Activated CD4-positive, alpha-beta T cell treated with anti-CD3 and anti-CD28 coated beads, Interleukin-2, amount 50 U/mL, for 4 hours (primary cell): ENCODE measurements at places on chromosomes 3 and 15.

- no peak for DNase-seq
Observed at GRCh38 chr15:59245559-59245958, 38.9 kb downstream of the LDHAL6B start.

GRCh38 chr3:151204530-151205402 lies 1.8 kb upstream of the GPR171 start:
- DNase-seq: no peak

GRCh38 chr3:119195911-119196310 lies 22.5 kb downstream of the UPK1B start:
- DNase-seq: no peak

DNA sequence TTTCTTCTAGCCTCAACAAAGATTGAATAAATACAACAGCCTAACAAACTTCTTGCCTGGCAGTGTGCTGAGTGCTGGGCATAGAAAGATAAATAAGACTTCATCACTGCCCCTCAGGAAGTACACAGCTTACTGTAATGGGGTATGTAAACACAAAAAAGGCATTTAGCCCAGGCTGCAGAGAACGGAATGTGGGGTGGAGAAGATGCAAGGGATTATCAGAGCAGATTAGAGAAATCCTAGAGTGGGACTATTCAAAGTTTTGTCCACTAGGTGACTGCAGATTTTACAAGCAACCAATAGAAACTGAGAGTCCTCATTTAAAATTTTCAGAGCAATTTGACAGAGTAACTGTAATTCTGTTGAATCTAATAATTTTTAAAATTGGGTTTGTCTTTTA lies 35.4 kb upstream of the TSC22D2 start:
- no peak for DNase-seq

DNA sequence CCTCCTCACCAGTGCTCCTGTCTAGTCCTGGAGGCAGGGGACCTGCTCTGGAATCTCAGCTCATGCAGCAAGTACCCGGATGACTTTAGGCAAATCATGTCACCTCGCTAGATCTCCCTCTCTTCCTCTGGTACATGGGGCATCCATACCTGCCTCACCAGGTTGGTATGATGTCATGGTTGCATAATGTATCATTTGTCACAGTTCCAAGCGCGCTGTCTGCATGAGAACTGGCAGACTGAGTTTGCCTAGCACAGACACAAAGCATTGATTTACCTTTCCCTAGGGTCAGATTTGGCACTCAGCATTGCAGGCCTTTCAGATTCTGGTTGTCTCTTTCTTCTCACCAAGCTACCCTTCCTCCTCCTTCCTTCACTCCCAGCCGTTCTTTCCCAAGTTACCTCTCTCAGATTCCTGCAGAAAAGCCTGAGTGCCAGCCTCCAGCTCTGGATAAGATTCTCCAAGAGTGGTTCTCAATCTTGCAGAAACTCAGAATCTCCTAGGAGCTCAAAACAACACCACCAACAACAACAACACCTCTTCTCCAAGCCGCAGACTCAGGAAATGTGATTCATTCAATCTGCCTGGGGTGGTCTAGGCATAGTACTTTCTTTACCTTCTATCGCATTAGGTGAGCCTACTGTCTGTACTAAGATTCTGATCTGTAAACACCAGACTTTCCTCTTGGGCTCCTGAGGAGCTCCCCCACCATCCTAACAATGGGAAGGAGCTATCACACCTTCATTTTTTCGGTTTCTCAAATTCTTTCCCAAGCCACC lies 29.5 kb downstream of the FAM43A start:
- DNase-seq: no peak

DNA sequence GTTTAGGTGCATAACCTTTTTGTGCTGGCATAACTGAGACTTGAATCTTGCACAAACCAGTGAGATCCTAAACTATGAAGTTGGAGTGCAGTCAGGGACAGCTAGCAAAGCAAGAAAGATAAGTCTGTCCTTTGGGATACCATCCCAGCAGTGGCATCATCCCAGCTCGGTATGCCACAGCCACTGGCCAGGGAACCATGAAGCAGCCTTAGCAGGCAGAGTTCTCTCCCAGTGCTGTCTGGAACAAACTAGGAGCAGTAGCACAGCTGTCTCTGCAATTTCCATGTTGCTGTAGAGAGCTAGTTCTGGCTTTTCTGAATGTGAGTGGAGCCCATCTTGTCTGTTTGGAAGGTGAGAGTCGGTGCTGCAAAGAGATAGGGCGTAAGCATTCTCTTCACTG lies 130.3 kb downstream of the DTWD1 start:
- DNase-seq: no peak

- DNase-seq: no peak
Observed at GRCh38 chr3:194936659-194937058, 251.0 kb downstream of the FAM43A start.

DNA sequence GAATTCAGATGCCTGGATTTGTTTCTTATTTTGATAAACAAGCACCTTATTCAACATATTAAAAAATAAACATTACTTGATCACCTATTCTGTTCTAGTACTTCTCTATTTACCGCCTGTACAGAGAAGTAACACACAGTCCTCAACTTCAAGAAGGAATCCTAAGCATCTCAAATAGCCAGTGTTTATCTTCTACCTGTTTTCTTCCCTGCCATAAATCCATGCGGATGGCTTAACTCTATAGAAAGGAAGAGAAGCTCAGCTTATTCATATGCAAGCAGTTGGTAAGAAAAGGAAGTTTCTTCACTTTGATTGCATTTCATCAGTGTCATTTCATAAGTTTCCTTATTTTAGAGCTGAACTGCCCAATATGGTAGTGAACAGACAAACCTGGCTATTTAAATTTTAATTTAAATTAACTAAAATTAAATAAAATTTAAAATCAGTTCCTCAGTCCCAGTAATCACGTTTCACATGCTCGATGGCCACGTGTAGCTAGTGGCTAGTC lies 210.0 kb upstream of the PEX5L start:
- DNase-seq: no peak

DNA sequence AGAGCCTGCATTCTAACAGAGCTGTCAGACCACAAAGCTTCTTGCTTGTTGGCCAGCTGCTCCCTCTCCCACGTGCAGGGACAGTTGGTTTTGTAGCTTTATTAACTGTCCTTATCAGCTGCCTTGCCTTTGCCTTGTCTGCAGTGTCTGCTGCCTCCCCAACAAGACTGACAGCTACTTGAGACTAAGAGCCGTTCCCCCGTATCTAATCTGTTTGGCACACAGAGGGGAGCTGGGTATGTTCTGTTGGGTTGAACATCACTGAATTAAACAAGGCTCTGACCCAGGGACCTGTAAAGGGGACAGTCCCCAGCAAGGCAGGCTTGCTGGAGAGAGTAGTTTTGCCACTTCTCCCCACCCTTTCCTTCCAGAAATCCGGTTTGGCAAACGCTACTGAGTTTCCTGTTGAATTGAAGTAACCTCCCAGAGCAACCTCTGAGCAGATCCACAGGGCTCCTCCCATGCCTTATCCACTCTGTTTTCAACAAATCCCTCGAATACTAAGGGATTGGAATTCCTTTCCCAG lies 116.1 kb downstream of the ANP32A start:
- no peak for DNase-seq

DNA sequence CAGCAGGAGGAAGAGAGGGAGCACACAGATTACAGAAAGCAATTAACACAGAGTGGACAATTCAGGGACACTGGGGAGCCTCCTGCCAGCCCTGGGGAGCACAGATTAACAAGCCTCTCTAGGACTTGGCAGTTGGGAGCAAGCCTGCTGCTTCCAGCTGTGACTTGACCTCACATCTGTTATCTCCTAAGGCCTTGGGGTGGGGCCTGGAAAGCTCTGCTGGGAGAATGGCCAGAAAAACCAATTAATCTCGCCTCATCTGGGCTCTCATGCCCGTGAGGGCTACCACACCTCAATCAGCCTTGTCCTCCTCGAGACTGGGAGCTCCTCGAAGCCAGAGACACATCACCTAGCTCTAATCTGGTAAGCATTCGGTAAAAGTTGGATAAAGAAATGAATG lies 39.1 kb downstream of the SEMA5B start:
- no peak for DNase-seq

- DNase-seq: no peak
Observed at GRCh38 chr3:143475981-143476380, 356.4 kb downstream of the CHST2 start.

- no peak for DNase-seq
Observed at GRCh38 chr3:134751831-134752230, 43.2 kb upstream of the EPHB1 start.

DNA sequence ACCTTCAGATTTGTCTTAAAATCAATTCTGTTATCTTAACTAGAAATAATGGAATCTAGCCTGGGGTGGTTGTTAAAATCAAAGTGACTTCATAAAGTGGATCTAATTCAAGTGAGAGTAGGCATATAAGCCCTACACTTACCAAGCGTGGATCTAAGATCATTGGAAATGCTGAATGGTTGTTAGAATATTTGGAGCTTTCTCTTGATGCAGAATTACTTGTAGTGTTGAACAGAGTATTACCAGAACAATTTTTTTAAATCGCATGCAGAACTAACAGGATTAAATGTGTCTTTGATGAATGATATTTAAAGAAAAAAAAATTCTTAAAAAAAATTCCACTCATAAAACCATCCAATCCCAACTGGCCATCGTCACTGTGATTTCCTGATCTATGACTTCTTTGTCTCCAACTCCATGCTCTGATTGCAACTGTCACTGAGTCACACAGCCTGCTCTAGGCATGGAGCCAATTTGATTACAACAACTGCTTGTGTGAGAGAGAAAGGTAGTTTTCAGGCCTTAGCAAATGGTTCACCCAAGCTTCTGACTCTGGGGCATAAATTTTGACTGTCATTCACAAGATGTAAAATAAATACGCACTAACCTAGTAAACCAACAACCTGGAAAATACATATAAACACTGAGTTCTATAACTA lies 25.9 kb upstream of the SPRED1 start:
- no peak for DNase-seq

GRCh38 chr3:104909198-104909597 lies 457.5 kb upstream of the ALCAM start:
- no peak for DNase-seq

DNA sequence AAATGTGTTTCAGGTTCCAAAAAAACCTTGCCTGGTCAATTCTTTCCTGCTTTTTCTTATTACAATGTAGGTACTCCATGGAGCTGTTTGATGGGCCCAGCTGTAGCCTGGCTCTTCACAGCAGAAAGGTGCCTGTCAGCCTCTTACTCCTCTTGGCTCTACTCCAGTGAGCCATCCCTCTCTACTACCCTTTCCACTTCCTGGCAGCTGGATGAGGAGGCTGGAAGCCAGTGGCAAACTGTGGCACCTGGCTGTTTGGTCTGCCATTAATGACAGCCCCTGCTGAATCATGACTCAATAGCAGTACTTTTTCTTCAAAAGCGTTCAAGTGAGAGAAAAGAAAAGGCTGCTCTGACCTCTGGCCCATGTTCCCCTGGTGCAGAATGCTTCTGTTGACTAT lies 618.1 kb downstream of the PYDC2 start:
- no peak for DNase-seq

DNA sequence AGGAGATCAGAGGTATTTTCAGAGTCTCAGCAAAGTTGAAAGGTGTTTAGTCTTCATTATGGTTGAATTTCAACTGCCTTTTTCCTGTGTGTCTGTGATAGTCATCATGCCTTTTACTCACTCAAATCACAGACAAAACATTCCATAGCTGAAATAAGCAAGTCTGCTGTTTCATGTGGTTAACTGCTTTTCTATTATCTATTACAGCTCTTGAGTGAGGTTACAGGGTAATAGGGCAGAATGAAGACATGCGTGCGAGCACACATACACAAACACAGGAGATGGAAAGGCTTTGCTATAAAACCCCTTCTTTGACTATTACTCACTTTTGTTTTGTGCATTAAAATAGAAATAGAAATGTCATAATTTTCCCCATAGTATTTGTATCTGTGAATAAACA lies 192.6 kb upstream of the RARB start:
- no peak for DNase-seq

DNA sequence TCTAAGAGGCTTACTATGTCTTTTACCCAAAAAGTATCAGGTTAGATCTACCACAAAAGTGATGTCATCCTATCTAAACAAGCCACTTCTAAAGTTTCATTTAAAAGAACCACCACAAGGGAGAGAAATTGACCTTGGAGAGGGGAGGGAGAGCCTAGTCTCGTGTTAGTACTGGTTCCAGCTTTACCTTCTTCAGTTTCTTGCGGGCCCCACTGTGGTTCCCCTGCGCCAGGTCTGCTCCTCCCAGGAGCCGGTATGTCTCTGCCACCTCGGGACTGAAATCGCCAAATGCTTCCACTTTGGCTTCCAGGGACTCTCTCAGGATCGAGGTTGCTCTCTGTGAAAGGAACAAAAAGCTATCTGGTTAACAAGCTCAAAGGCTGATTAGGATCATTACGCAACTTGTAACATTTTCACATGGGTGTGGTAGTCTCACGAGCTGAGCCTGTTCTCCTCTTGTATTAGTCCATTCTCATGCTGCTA lies 51.1 kb downstream of the SYNM start:
- no peak for DNase-seq

DNA sequence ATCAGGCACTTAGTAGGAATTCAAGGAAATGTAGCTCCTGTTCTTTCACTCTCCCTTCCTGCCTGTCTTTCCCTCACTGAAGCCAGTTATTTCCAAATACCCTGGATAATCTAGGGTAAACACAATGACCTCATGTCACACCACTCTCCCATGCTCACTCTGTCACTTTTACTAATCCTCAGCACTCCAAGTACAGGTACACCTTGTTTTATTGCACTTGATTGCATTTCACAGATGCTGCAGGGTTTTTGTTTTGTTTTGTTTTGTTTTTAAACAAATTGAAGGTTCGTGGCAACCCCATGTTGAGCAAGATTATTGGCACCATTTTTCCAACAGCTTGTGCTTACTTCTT lies 40.8 kb downstream of the PPM1L start:
- DNase-seq: no peak

GRCh38 chr3:47003461-47004368 lies 24.2 kb downstream of the NBEAL2 start:
- no peak for DNase-seq

- DNase-seq: no peak
Observed at GRCh38 chr15:85772668-85773067, 22.1 kb downstream of the KLHL25 start.
